ENCODE measurements at places on chromosomes 1 and 21. TPM values are rescaled to one million over a fixed set of nuclear protein-coding genes. Genes with fewer than 3 reads are reported as not detected.

Gene MROH9
- total RNA-seq: not detected

Gene WDR77
- 62.1 TPM for total RNA-seq

Gene PLEKHG5
- 66.1 TPM for total RNA-seq

Gene AMPD1
- total RNA-seq: not detected

DNA sequence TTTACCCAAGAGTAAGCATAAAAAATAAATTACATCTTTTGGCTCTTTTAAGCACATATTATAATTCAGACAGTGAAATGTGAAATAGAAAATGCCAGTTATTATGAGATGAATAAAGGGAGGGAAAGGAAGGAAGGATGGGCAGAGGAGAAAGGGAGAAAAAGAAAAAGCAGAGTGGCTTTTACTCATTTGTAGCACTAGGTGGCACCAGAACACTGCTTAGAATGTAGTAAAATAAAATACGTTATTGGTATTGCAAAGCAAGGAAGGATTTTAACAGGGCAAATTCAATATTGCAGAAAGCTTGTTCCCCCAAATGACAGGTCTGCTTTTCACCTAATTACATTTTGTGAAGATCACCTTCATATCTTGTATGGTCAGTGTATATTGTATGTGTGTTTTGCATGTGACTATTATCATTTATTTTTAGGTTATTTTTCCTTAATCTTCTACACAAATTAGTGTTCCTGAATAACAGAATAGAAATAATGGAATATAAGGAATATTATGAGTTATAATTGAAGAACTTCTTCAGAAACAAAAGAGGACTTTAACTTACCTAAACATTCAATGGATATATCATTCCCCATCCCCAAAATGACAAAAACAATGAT is 9.1 kb upstream of the PCNX2 start:
- no peak overlapping the region for H3K27ac ChIP-seq
- H3K4me1 ChIP-seq: peaks cover 1% of the 10 kb centered on the region
- H3K4me3 ChIP-seq: no peak overlapping the region
- peak; percentile 74 for DNase-seq
- H3K27me3 ChIP-seq: no peaks in the 10 kb centered on the region

DNA sequence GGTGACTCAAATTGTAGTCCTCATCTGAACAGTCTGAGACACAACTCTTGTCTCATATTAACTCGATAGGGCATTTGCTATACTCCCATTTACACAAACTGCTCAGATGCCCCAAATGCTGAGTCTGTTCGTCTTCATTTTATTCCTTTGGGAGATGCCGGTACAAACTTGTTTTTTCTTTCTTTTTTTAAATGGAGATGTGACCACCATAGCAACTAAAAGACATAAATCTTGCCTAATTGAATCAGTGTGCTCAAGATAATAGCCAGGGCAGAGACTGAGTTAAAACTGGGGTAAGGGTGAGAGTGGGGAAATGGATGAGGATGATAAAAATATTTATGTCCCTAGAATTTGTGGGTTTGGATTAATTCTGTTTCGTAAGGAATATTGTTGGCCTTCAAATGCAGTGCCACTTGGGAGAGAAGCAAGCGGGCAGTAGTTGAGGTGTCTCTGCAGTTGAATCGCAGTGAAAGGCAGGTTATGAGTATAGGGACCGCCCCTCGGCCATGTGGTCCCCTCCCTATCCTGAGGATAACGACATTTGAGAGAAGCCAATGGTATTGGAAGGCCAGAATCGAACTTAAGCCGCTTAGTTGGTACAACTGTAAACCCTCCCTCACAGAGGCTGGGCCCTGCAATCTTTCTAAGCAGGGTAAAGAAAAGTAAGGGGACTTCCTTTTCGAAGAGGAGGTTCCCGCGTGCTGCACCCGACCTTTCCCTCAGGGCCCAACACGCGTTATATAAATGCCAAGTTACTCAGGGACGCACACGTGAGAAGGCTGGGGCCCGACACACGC is 859 bp upstream of the LRRC8B start:
- peak overlapping the region; percentile 92 for H3K4me3 ChIP-seq
- peaks cover 23% of the 10 kb centered on the region for H3K4me1 ChIP-seq
- 0 out of 2 replicates have a peak, but pooled peaks cover 2% of the 10 kb centered on the region for H3K36me3 ChIP-seq
- no peaks in the 10 kb centered on the region for H3K27me3 ChIP-seq
- peak overlapping the region; percentile 79 for H3K27ac ChIP-seq

DNA sequence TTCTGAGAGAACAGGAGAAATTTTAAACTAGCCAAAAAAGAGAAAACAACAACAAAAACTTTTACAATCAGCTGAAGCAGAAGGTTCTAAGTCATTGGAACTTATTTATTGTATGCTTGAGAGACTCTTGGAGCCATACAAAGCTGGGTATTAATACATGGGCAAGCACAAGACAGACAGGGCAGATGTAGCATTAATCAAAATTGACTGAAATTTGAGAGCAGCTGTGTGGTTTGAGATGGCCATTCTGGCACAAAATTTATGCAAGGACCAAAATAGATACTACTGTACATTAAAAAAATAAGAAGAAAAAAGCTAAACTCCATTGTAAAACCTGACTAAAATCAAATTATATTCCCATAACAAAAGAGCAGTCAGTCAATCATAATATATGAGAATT is 892.5 kb downstream of the PLA2G4A start:
- no peak overlapping the region for H3K27ac ChIP-seq
- no peaks in the 10 kb centered on the region for H3K4me1 ChIP-seq
- no peak overlapping the region for H3K4me3 ChIP-seq
- no peaks in the 10 kb centered on the region for H3K36me3 ChIP-seq

DNA sequence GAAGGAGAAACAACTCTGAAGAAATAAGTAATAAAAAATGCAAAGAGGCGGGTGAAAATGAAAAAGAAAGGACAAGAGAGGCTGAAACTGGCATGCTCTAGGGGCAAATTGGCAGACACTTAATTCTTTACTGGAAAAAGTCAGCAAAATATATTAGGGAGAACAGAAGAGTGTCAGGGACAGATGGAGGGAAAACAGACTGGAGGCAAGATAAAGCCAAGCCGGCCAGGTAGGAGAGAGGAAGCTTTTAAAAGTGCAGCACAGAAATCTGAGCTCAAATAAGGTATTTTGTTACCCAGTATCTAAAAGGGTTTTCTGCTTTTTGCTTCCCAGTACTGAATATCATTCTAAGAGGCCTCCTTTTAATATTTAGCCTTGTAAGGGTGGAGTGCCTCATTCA is 339.3 kb downstream of the PAPPA2 start:
- no peak overlapping the region for H3K27ac ChIP-seq
- H3K36me3 ChIP-seq: no peaks in the 10 kb centered on the region
- no peak for DNase-seq
- 0 out of 2 replicates have a peak, but pooled peaks cover 5% of the 10 kb centered on the region for H3K27me3 ChIP-seq
- H3K4me3 ChIP-seq: no peak overlapping the region

DNA sequence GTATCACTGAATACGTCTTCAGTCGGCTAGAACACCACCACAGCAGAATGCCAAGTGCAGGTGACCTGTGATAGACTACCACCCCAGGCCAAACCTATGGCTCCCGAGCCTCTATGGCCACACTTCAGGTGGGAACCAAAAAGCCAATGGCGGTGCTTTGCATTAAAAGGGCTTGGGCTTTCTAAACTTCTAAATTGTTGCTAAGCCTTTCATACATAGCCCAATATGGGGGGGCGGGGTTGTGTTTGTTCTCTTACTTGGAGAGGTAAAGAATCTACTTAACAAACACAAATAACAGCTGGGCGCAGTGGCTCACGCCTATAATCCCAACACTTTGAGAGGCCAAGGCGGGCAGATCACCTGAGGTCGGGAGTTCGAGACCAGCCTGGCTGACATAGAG is 19.7 kb downstream of the USP48 start:
- DNase-seq: no peak
- H3K27me3 ChIP-seq: no peaks in the 10 kb centered on the region
- no peaks in the 10 kb centered on the region for H3K36me3 ChIP-seq
- H3K27ac ChIP-seq: no peak overlapping the region
- H3K4me1 ChIP-seq: peaks cover 30% of the 10 kb centered on the region

DNA sequence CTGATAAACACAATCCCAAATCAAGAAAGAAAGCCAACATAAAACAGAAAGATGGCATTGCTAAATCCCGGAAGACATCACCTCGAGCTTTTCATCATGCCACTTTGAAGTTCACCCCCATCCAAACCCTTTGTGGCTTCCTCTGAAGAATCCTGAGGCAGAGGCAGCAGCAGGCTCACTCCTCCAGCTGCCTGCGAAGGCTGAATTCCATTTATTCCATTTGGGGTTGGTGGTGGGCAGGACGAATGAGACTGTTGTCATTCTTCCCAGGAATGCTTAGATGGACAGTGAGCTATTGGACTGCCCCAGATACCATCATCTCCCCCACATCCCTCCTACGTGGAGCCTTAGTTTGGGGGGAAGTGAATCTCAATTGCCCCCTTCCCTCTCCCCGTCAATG is 437.5 kb downstream of the SMYD3 start:
- no peak overlapping the region for H3K4me3 ChIP-seq
- no peaks in the 10 kb centered on the region for H3K36me3 ChIP-seq
- H3K27me3 ChIP-seq: no peaks in the 10 kb centered on the region
